ENCODE measurements at places on chromosomes 5 and 9.

- DNase-seq, result no peak
Measured at GRCh38 chr9:34719021-34719768, 9.3 kb upstream of the CCL21 start.

GRCh38 chr5:82635561-82636288 lies 357.6 kb upstream of the RPS23 start:
- DNase-seq, result no peak

DNA sequence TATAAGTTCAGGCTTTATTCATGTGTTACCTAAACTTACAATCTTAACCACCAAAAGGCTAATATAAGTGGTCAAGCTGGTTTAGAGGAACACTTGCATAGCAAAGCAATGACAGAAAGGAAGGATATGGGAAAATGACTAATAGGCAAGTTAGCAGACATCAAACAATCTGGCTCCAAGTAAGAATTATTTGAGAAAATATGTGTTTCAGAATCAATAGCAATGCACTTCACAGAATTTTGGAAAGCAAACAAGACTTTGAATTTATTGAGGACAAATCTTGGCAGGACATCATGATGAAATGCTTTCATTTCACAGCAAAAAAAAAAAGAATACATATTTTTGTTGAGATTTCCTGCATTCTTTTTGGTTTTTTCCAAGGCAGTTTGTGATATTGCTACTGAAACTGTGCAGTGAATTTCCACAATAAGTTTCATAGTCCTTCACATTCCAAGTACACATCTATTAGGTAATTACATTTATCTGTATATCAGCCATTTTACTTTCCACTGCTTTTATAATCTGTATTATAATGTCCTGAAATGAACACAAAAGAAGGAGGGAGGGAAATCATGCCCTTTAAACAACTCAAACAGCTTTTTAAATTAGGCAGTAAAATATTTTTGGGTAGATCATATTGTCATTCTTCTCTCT lies 417.9 kb downstream of the NR2F1-AS1 start:
- no peak for DNase-seq

DNA sequence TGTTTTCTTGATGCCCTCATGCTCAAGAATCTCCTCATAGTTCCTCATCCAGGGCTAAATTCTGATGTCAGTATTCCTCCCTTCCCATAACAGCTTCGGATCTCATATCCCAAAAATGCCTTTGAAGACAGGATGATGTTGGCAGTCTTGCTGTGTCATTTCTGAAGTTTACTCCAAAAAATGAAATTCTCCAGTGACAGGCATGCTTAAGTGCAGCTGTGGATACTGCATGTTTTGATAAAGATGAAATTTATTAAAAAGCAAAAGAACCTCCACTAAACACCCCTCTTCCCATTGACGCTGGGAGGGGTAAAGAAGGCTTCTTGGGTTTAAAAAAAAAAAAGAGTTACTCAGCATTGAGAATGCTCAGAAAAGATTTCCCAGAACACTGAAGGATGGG lies 43.1 kb downstream of the NDST1 start:
- DNase-seq, result no peak

GRCh38 chr5:134878403-134878802 lies 4.2 kb downstream of the TXNDC15 start:
- no peak for DNase-seq

DNA sequence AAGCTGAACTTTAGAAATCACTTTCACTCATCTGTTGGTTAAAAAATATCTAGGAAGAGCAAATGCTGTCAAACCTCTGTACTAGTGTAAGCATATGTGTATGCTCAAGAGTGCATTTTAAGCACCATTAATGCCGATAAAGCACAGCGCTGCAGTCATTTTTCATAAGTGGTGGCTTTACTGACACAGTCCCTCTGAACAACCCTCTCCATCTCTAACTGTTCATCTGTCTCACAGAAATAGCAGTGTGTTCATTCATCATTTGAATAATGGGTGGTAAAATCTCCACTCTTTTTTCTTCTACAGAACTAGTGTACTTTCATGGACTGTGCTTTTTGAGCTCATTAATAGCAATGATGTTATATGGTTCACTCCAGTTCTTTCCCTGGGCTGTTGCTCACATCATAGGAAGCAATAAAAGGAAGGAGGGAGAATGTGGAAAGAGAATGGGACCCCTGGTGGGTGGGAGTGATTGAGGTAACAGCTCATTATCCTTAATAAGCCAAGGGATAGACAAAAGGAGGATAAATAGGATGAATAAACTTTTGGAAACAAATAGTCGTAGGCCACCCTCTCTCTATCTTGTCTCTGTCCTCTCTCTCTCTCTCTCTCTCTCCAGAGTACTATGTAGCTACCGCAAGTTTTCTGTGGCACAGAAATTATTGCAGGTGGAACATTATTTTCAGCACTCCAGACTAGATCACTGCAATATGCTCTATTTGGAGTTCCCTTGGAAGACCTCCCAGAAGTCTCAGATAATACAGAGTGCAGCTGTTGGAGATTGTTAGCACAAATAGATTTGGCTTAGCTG lies 117.9 kb upstream of the PRDM9 start:
- DNase-seq, result no peak

- DNase-seq, result peak; percentile 66
Measured at GRCh38 chr5:139392678-139393496, 2.0 kb downstream of the PROB1 start.

GRCh38 chr9:26244661-26245451 lies 566.6 kb upstream of the TUSC1 start:
- DNase-seq, result no peak

GRCh38 chr9:113511856-113512761 lies 48.6 kb downstream of the RGS3 start:
- DNase-seq, result peak; percentile 94

- no peak for DNase-seq
Measured at GRCh38 chr9:126126807-126127206, 199.8 kb upstream of the MVB12B start.

DNA sequence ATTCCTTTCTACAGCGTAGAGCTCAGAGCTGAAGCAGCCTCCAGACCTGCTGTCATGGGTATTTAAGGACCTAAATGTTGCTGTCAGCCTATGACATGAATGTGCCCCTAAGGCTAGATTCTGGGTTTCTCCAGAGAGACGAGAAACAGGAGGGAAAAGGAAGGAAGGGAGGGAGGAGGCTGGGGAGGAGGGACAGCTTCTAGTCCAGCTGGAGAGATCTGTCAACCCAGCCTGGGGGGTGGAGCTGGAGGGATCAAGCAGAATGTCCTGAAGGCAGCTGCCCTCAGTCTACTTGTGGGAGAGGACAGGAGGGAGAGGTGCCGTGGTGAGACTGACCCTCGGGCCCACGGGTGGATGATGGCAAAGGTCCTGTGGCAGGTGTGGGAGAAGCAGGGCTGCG lies 1.1 kb upstream of the DBH start:
- DNase-seq, result no peak

GRCh38 chr5:78534148-78534904 lies 114.2 kb downstream of the LHFPL2 start:
- no peak for DNase-seq

DNA sequence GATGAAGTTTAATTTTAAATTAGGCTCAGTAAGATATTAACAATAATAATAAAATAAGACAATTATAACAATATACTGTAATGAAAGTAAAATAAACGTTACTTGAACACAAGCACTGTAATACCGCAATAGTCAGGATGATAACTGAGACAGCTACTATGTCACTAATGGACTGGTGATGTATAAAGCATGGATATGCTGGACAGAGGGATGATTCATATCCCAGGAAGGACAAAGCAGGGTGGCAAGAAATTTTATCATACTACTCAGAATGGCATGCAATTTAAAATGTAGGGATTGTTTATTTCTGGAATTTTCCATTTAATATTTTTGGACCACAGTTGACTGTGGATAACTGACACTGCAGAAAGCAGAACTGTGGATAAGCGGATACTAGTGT lies 196.9 kb downstream of the VPS13A start:
- DNase-seq, result no peak

- no peak for DNase-seq
Measured at GRCh38 chr5:86407711-86408110, 210.0 kb upstream of the COX7C start.

DNA sequence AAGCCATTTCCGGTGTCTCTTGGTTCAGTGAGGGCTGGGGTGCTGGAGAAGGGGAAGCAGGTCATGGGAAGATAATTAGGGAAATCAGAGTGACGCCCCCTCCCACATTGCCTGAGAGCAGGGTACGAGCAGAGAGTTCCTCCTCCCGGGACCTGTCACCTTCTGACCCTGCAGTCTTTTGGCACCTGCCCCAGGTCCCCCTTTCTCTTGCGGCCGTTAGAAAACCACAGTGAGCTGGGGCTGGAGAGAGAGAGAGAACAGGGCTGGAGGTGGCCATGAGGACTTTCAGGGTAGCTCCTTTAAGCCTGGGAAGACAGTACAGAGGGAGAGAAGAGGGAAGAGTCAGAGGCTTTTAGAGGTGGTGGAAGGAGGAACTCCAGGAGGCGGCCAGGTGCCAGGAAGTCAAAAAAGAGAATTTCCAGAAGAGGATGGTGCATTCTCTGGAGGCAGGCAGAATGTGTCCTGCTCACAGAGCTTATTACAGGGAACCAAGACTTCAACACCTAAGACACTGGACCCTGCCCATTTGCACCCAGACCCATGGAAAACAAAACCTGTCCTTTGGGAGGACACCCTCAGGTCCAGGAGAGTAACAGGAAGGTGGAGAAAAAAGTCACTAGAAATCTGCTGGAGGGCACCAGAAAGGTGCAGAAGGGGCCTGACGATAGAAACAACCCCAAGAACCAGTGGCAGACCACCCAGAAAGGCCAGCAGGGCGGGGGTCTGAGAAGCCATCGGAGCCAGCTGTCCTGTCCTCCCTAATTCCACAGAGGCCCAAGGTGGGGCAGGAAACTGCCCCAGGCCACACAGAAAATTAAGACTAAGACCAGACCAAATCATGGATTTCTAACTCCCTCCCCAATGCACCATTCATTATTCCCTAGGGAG lies 6.5 kb upstream of the ACSL6 start:
- DNase-seq, result no peak

- DNase-seq, result no peak
Measured at GRCh38 chr5:61599370-61600122, 267.5 kb downstream of the ZSWIM6 start.

DNA sequence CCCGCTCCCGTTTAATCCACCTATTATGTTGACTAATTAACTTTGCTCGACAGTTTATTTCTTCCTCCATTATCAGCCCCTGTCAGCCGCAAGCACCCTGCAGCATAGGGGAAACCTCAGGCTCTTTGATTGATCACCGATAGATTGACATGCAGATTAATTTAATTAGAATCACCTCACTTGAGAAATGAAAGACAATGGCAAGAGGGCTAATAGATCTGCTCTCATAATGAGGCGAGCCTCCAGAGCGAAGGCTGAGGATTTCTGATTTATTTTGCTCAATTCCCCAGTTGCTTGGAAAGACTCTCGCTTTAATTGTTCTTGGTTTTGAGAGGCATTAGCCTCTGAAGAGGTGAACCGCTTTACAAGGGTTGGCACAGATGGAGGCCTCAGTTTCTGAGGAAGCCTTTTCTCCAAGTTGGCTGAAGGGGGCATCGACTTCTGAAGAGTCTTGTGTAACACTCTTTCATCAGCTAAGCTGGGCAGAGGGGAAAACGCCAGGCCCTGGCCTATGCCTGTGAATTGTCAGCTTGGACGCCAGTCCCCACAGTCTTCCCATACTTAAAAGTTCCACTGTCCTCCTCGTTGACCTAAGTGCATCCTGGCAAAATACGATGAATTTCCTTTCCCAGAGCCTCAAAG lies 275.4 kb downstream of the EBF1 start:
- DNase-seq, result no peak

Data from T-helper 2 cell (primary cell).